ENCODE measurements at places on chromosomes 13 and 19.

- DNase-seq = peak; percentile 89
Observed at GRCh38 chr13:30872685-30873461, 33.2 kb upstream of the MEDAG start.

DNA sequence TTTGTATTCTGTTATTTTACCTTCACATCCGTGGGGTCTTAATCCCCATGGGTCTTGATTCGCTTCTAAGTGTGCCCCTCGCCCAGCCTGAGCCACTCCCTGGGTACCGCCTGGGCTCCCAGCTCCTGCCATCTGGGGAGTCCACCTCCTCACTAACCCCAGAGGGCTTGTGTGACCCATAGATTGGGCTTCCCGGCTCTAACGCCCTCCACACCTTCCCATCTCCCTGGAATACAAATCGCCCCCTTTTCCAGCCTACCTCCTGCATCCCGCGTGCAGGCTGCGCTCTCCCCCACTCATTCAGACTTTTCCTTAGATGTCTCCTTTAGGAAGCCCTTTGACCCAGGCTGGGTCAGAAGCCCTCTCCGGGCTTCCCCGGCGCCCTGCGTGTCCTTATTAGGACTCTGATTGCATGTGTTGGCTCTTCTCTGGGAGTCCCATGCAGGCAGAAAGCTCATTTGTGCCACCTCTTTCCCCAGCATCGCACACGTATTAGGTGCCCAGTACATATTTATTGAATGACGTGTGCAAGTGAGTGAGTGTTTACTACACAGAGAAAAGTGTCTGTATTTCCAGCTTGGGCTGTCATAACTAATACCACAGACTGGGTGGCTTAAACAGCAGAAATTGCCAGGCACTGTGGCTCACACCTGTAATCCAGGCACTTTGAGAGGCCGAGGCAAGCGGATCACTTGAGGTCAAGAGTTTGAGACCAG, 757 bp downstream of the CCDC124 start:
- DNase-seq = no peak

- DNase-seq = no peak
Observed at GRCh38 chr19:29302002-29302928, 89.3 kb upstream of the UQCRFS1 start.

DNA sequence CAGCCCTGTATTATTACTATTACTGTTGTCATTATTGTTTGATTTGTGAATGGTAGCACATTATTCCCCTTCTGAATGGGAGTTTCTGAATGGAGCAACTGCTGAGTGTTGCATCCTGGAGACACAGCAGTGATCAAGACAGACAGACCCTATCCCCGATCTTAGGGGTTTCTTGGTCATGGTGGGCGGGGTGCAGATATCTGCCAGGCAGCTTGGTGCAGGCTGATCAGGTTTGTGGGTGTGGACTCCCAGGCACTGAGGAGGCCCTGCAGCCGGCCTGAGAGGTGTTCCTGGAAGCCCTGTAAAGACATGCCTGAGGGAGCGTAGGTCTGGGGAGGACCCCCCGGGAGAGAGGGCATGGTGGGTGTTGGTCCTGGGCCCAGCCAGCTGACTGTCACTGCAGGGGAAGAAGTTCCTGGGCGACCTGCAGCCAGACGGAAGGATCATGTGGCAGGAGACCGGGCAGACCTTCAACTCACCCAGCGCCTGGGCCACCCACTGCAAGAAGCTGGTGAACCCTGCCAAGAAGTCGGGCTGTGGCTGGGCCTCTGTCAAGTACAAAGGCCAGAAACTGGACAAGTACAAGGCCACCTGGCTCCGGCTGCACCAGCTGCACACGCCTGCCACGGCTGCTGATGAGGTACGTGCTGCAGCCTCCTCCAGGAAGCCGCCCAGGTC, 2.1 kb downstream of the MPND start:
- DNase-seq = no peak

GRCh38 chr19:5694956-5695648, 5.0 kb downstream of the RPL36 start:
- DNase-seq = no peak

DNA sequence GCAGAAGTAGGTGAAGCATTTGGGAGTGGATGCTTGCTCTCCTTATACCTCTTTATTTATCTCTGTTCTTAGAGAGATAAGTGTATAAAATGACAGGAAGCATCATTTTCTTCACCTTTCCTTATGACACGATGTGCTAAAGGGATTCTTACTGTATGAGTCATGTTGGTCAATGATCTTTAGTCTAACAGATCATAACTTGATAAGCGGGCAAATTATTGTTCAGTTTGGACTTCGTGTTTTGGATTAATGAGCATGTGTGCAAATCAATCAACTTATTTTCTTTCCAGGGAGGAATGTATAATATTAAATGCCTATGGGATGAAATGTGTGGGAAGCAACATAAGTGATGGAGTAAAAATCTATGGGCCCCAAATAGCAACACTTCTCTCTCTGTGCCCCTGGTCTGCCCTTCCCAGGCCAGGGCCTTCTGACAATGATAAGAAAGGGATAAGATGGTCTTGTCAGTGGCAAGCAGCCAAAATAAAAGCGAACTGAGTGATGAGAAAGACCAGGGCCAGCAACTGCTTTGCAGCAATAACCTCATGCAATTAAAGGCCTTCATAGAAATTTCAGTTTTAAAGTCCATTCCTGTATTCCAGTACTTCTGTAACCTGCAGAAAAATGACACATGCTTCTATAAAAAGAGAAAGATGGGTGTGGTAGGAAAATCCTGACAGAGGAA, 61.4 kb downstream of the SLC10A2 start:
- no peak for DNase-seq

DNA sequence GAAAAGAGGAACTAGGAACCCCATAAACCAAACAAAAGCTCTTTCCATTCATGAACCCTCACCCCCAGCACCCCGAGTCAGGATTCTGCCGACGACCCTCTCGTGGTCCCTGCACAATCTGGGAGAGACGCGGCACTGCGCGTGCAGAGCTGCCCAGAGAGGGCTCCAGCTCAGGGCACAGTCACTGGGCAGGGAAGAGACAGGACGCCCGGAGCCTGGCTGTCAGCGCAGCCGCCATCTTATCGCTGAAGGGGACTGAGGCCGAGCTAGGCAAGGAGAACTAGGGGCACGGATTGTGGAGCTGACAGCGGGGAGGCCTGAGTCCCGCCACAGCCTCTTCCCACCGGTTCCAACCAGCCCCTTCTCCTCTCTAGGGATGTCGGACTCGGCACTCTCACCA, 349 bp downstream of the ZNF98 start:
- DNase-seq = no peak

- DNase-seq = no peak
Observed at GRCh38 chr13:112457081-112457480, 80.9 kb downstream of the SPACA7 start.

DNA sequence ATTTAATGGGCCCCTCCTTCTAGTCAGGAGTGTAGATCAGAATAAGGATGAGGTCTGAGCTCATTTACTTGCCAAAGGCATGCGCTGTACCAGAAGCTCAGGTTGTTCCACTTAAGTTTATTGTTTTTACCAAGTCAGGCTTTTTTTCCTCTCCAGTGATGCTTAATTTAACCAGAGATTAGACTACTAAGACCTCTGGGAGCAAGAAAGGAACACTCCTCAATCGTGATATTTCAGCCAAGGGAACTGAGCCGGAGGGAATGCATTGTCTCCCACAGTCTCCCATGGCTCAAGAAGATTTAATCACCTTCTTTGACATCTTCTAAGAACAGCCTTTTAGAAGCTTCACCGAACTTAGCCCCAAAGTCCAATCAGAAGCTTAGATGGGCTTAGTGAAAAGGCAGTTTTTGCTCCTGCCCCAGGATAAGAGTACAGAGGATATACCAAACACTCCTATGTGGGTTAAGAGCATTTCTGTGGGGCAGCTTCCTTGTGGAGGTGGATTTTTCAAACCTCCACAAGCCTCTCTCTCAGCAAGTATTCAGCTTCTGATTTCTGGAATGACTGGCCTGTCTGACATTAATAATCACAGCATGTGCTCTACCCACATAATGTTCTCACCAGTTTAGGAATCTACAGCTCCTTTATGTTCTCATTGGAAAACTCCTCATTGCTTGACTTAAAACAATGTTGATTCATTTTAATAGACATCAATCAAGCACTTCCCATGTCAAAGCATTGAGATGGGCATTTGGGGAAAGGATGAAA, 322.7 kb downstream of the SUCLA2 start:
- no peak for DNase-seq

DNA sequence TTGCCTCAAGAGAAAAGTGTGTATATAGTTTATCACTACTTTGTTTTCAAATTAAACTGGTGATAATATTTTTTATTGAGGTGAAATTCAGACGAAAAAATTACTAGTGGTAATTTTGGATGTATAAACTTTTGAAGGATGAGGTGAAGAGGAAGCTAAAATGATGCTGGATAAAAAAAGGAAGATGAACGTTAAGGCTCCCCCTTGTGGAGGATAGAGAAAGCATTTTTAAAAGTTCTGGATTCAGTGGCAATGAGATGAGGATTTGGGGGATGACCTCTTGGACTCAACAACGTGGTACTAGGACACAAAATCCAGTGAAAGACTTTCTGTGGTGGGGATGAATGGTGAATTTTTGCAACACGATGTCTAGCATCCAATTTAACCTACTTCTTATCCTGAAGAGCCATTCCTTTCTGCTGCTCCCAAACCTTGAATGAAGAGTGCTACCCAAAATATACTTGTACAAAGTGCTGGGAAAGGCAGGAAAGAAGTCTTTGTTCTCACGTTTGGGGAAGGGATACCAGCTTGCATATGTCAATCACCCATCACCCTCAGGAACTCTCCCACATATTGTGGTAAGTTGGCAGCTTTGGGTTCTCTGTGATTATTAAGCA, 7.3 kb upstream of the SIGLEC5 start:
- DNase-seq = no peak

GRCh38 chr19:2806736-2807378, 12.8 kb upstream of the ZNF554 start:
- no peak for DNase-seq

DNA sequence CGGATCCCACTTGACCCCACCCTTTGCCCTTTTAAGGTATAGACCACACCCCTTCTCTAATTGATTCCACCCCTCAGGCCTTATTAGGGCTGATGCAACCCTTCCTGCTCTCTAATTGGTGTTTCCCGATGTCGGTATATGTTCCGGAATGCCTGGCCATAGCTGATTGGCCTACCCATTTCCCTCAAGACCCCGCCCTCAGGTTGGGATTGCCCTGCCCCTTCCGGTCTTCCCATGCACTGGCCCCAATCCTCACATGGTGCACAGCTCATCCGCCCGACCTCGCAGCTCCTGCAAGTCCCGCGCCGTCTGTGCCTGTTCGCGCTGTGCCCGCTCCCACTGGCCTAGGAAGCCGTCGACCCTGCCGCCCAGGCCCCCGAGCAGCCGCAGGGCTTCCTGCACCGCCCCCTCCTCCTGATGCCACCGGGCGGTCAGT, 18.1 kb downstream of the TSKS start:
- no peak for DNase-seq

DNA sequence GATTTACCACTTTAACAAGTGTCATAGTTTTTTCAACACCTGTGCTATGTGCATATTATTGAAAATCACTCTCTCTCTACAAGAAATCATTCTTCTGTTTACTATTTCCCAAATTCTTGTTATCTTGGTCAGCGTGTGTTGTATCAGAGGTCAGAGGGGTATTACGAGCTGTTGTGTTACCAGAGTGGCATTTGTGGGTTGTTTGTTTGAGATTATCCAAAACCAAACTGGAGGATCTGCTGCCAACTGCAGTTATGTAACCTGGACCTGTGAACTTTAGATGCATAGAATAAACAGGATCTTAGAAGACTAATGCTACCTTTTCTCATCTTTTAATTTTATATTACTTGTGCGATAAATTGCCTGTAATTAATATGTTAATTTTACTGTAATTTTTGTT, 1751.4 kb upstream of the SPRY2 start:
- DNase-seq = no peak

DNA sequence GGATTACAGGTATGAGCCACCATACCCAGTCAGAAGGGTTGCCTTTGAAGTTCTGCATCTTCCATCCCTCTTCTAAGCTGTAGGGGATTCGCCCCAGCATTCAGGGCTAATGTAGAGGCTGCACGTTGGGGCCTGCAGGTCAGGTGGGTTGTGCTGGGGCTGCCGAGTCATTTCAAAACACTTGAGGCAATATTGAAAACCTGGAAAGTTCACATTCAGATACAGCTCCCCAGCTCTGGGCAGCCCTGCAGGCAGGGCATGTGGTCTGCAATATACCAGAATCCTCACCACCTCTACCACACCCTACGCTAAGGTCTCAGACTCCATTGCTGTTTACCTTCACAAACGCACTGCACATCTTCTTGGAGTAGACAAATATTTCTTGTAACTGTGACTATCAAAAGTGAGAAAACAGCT, 24.6 kb downstream of the CCNE1 start:
- no peak for DNase-seq

- DNase-seq = no peak
Observed at GRCh38 chr19:2500841-2501261, 24.9 kb downstream of the GADD45B start.

DNA sequence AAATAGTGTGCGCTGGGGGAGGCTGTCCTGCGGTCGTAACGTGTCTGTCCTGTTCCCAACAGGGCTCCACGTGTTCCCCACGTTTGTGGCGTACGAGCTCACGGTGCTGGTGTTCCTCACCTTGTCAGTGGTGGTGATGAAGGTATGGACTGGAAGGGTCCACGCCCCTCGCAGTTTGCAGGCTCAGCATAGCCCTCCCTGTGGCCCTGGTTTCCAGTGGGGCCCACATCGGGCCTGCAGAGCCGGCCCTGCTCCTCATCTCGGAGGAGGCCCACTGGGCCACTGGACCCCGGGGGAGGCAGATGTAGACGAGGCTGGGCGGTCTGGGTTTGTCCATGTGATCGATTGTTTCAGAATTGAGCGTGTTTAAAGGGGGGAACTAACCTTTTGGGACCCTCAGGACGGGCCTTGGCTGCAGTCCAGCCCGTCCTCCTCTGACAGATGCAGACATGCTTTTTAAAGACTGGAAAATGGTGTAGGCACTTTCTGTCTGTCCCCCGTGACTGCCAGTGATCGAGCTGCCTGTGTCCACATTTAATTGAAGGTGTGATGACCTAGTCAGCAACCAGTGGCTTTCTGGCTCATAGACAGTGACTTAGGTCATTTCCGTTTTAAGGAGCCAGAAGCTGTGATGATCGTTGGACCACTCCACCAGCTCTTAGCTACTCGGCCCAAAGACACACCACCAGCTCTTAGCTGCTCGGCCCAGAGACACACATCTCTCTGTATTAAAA, 37.1 kb upstream of the TFDP1 start:
- DNase-seq = no peak

- no peak for DNase-seq
Observed at GRCh38 chr13:110240943-110241342, 66.0 kb downstream of the COL4A1 start.

- DNase-seq = peak; percentile 42
Observed at GRCh38 chr19:2227415-2228156, 8.5 kb downstream of the PLEKHJ1 start.

- no peak for DNase-seq
Observed at GRCh38 chr19:16208847-16209665, 11.3 kb downstream of the AP1M1 start.

GRCh38 chr13:72639377-72639776, 88.1 kb downstream of the MZT1 start:
- no peak for DNase-seq

DNA sequence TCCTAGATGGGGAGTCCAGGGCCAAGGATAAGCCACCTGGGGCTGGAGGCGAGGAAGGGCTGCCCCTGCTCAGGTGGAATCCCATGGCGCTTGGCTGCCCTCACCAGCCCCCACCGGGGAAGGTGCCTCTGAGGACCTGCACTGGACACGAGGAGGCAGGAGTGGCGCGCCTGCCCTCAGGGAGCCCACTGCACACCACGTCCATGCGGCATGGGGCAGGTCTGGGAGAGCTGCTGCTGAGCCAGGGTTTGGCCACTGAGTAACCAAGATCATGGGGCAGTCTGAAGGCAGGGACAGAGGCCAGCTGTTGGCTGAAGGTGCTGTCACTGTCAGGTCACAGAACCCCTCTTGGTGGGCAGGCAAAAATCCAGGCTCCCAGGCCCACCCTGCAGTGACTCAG, 25.9 kb downstream of the ELAVL1 start:
- DNase-seq = no peak
